T-helper 2 cell (primary cell): ENCODE measurements at places on chromosomes 1 and 21.

- DNase-seq, result no peak
Observed at GRCh38 chr1:243745356-243745755, 104.7 kb downstream of the AKT3 start.

DNA sequence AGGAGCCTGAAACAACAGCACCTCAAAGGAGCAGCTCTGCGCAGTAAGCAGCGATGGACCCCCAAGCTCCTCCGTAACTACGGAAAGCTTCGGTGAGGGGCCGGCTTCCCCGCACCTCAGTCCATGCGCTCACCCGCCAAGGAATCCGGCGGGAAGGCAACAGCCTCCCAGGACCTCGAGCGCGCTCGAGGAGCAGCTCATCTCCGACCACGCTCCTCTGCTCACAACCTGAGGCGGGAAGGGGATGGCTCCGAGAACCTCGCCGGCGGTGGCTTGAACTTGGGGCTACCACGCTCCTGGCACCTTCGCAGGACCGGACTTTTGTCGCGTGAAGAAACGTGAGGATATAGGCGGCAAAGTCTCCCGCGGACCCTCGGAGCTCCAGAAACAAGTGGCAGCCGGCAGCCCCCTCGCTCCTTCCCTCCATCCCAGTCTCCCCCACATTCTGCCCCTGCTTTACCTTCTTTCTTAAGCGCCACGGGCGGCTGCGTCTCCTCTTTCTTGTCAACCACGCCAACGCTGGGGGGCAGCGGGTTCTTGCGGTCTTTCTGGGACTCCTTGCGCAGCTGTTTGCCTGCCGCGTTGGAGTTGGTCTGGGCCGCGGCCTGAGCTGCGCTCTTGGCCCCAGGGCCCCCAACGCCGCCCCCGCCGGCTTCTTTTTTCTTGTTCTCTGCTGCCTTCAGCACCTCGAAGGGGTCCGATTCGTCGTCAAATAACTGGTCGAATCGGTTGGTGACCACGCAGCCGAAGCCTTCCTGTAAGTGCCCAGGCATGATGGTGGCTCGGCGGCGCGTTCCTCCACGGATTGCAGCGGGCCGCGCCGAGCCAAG lies 459 bp downstream of the SERBP1 start:
- DNase-seq, result no peak

GRCh38 chr21:40639616-40640194 lies 207.3 kb downstream of the DSCAM start:
- DNase-seq, result no peak

DNA sequence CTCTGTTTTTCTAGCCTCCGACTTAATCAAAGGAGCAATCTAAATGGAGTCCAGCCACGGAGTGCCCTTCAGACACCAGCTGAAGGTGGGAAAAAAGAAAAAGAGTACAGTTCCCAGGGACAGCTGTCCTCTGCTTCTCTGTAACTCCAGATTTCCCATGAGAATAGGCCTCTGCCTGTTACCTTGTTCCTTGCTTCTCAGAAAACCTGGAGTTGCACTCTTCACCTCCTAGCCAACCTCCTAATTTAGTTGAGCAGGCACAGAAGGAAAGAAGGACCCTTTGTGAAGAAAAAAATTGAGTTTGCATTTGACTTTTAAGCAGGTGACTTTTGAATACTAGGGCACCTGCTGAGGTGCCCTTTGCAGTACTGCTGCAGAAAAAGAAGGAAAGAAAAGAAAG lies 8.3 kb downstream of the BARHL2 start:
- no peak for DNase-seq

- no peak for DNase-seq
Observed at GRCh38 chr1:33696962-33697361, 166.9 kb upstream of the HMGB4 start.

GRCh38 chr1:77413541-77414335 lies 131.9 kb downstream of the AK5 start:
- DNase-seq, result no peak

DNA sequence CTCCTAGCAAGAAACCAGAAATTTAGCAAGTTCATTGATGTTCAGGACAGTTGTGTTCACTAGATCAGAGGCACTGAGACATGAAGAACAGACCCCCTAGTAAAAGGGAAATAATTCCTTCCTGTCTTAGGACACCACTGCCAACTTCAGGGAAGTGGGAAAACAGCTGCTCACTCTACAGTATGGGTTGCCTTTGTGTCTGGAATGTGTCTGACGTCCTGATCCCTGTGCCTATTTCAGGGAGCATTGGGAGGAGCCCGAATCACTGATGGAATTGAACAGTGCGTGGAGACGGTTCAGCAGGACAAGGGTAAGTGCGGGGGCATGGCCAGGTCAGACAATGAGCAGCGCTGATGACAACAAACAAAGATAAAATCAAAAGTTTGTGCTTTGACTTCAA lies 21.0 kb downstream of the S100A11 start:
- no peak for DNase-seq

DNA sequence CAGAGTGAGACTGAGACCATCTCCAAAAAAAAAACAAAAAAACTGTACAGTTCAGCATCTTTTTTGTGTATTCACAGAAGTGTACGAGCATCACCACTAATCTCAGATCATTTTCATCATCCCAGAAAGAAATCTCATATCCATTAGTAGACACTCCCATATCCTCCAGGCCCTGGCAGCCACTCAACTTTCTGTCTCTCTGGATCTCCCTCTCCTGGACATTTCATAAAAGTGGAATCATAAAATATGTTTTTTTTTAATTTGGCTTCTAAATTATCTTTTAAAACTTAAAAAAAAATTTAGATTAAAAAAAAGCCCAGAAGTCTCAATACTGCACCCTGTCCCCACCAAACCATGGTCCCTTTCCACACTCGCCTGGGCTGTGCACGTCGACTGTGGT lies 22.1 kb downstream of the RIPPLY3 start:
- DNase-seq, result no peak

DNA sequence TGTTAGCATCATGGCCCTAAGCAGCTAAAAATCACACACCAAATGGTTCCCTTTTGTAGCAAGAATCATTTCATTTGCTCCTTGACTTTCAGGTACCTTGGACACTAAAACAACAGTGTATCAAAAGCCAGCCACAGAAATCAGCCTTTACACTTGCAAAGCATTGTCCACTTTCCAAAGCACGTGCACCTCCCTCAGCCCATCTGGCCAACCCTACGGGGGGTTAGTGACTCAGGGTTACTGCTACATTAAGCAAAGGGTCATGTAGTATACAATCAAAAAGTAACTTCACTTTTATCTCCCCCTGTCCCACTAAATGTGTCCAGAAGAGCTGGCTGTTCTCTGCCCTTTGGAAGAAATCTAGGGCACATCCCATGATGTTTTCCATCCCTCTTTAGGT lies 149.7 kb downstream of the HIVEP3 start:
- no peak for DNase-seq

- DNase-seq, result no peak
Observed at GRCh38 chr1:216461466-216461865, 38.2 kb upstream of the USH2A start.

GRCh38 chr1:1748686-1749321 lies 24.6 kb upstream of the CDK11A start:
- no peak for DNase-seq

GRCh38 chr1:206049293-206049692 lies 3.7 kb upstream of the RHEX start:
- no peak for DNase-seq

GRCh38 chr1:204728456-204728855 lies 42.9 kb upstream of the LRRN2 start:
- DNase-seq, result no peak

- no peak for DNase-seq
Observed at GRCh38 chr21:42665026-42665425, 11.6 kb downstream of the PDE9A start.

- DNase-seq, result no peak
Observed at GRCh38 chr1:30250984-30251850, 472.2 kb downstream of the MATN1 start.

DNA sequence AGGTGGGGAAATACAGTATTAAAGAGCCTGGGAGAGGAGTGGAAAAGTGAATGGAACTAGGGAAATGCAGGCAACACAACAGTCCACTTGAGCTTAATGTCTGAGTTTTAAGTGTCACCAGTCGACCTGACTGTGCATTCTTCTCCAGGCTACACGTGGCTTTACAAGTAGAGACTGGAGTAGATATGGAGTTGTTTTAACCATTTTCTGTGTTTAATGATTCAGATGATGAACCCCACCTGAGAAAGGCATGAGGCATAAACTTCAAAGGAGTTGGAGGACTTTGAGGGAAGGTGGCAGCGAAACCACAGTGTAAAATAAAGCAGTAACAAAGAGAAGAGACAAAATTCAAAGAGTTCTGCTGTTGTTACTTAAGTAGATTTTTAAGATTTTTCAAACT lies 12.6 kb downstream of the FUBP1 start:
- no peak for DNase-seq

DNA sequence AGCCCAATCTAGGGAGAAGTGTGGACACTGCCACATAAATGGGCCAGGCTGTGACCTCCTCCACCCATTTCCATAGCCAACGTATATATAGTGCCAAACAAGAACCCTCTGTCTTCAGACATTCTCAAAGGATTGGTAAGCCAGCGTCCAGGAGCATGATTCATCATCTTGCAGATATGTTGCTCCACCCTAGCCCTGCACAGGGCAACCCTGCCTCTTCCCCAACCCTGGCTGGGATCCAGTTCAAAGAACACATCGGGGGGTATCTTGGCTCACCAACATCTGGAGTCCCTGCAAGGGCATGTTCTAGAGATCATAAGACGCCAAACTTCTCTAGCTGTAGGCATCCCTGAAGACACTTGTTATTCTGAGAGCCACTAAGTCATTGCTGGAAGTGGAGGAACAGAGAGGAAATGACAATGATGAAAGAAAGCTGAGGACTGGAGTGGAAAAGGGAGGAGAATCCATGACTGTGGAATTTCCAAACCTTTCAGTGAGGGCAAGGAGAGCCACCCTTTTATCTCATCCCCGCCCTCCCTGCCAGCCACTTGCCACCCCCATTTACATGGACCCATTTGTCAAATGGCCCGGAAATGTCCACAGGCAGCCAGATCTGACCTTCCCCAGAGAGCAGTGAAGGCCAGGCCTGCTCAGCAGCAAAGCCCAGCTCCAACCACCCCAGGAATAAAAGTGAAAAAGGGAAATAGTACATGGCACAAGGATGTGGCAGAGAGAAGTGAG lies 144.1 kb upstream of the CTTNBP2NL start:
- DNase-seq, result no peak

GRCh38 chr21:36804874-36805611 lies 106.1 kb downstream of the SIM2 start:
- no peak for DNase-seq
